Muscle of arm (tissue), 14 donors: ENCODE measurements at places on chromosomes 1 and 21. TPM values are rescaled to one million over a fixed set of nuclear protein-coding genes. Genes with fewer than 3 reads are reported as not detected.

DNA sequence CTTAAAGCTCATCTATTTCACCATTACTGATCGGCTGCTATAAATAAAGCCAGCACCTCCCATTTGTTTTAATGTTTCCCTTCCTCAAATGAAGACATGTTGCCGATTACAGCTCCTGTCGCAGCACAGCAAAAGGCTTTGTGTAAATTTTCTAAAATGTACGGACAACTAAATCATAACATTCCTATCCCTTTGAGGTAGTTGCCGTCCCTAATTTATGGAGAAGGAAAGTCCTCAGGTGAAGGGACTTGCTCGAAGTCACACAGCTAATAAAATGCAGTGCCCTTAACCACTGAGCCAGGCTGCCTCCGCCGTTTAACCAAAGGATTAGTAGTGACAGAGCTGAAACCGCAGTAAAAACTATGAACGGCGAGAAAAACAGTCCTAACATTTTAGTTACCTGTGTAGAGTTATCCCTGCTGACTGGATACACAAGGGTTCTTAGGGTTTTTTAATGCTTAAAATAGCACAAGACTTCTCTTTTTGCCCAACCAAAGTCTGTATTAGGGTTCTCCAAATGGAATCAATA lies 871 bp downstream of the PINK1 start:
- no peak for DNase-seq

DNA sequence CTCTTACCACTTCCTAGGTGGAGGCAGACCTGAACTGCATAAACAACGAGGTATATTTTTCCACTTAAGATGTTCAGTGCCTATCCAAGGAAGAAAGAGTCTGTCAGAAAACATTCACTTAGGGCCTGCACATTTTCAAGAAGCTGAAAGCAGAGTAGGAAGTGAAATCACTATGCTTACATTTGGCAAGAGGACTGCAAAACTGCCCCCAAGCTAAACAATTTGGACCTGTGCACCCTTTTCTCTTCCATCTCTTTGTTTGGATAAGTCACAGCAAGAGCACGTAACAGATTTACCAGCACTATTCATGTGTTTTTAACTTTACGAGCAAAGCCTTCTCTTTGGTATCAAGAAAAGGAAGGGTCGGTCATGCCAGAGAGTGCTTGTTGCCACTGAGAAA lies 13.2 kb upstream of the BEND5 start:
- DNase-seq, result no peak

GRCh38 chr1:59427155-59427554 lies 130.3 kb downstream of the FGGY start:
- DNase-seq, result no peak

DNA sequence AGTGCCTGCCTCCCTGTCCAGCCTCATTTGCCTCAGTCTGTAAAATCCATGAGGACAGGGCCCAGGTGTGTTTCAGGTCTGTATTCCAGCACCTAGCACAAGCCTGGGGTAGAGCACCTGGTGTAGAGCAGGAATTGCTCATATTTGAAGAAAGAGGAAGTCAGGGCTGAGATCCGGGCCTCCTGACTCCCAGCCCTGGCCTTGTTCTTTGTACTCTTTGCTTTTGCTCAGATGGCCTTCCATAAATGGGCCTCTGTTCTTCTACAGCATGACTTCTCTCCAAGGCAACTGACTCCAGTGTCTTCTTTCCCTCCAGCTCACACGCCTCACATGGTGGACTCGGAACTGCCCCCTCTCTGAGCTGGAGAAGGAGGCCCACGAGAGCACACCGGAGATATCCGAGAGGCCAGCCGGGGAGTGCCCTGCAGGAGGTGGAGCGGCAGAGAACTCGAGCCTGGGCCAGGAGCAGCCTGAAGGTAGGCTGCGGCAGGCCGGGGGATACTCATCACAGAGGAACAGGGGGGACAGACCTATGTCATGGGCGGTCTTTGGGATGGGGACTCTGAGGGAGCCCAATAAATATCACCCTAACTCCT lies 19.7 kb downstream of the SLC5A9 start:
- no peak for DNase-seq

Gene LYPD8
- polyA plus RNA-seq, result not detected

Gene PLCH2
- 0.80 TPM for polyA plus RNA-seq
